Left renal pelvis (tissue), 4 donors: ENCODE measurements at places on chromosomes 11 and 22.

GRCh38 chr11:120597250-120598215, 86.0 kb downstream of the GRIK4 start:
- DNase-seq: no peak

- DNase-seq: no peak
These were observed 68.5 kb upstream of the LMO1 start for GRCh38 chr11:8332196-8332595.

- DNase-seq: no peak
These were observed 1.8 kb upstream of the DDB2 start for GRCh38 chr11:47212938-47213337.

- no peak for DNase-seq
These were observed 510.2 kb downstream of the METTL15 start for GRCh38 chr11:28618416-28618815.

GRCh38 chr11:65559535-65559934, 1.4 kb upstream of the LTBP3 start:
- DNase-seq: no peak

GRCh38 chr11:5931061-5931460, 11.0 kb upstream of the OR56A3 start:
- no peak for DNase-seq

DNA sequence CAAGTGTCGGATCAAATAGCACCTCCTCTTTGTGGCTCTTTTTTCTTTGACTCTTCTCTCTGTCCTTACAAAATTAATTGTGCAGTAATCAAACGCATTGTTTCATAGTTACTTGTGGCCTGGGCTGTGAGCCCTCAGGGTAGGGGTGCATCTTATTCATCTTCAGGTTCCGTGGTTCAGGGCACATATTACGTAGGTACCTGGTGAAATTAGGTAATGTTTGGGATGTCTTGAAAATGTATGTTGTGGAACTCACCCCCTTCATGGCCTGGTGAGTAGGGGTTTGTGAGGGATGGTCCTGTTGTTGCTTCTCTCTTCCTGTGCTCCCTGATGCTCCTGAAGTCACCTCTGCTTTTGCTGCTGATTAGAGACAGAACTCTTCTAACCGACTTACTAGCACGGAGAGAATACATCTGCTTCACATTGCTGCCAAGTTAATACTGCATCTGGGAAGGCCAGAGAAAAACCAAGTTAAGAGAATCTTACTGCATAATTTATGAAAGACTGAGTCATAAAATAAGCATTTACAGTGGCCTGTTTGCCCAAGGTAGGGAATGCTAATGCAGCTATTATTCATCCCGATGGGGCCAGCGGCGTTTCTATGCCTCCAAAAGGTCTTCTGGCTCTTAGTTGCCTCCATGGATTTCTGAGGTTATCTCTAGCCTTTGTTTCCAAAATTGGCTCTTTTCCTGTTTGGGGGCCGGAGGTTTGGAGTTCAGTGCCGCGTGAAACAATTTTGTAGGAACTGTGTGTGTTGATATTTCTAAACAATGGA, 66.9 kb downstream of the TBC1D22A start:
- no peak for DNase-seq

DNA sequence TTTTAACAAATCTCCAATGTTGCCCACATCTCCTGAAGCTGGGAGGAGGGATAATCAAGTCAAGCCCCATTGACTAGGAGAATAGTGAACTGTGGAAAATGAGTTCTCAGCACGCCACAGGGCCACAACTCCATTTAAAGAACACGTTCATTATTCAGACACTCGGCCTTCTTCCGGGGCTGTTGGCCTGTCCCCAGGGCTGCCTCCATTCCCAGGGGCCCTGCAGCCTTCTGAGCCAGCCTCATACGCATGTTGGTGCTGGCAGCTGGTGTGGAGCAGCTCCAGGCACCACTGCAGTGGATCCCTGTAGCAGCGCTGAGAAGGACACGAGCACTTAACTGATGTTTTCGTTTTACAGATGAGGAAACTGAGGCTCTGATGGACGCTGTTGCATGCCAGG, 87.5 kb upstream of the RCN1 start:
- DNase-seq: no peak

DNA sequence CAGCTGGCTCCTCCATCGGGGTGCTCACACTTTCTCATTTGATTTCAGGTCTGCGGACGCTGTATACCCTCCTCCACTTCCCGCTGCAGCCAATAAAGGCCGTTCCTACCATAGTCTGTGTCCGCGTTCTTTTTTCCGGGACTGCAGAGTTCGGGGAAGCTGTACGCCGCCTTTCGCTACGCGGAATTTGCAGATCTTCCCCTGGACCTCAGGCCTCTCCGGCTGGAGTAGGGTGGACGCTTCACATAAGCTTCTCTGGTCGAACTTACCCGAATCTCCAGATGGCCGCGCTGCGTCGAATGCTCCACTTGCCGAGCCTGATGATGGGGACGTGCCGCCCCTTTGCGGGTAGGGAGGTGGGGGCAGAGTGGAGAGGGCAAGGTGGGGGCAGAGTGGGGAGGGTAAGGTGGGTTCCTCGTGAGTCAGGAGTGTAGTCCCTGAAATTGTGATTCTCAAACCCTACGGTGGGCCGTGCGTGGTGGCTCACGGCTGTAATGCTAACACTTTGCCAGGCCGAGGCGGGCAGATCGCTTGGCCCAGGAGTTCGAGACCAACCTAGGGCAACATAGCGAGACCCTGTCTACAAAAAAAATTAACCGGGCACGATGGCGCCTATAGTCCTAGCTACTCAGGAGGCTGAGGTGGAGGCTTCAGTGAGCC, 617 bp downstream of the CSKMT start:
- DNase-seq: no peak

DNA sequence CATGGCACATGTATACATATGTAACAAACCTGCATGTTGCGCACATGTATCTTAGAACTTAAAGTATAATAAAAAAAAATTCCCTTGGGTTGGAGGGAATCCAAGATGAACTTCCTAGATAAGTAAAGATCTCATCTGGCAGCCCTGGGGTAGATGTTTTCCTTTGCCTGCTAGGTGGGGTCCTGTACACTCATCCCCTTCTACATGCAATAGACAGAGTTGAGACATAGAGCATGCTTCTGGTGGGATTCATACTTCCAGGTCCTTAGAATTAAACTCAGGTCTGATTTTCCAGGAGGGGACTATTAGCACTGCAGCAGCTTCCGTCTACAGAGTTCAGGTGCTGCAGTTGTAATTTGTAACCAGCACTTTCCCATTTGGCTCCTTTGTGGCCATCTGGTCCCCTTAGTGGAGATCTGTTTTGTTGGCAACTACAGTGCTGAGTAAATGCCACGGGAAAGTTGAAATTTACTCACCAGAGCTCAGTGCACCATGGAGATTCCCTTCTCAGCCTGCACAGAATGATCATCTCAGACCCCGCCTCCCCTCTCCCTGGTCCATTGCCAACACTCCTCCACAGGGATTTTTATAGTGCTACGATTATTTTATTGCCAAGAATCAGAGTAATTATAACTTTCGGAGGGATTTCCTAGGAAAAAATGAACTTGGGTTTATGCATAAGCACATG, 220.1 kb upstream of the E2F8 start:
- DNase-seq: no peak

GRCh38 chr11:9285850-9286587, 20.9 kb upstream of the DENND5A start:
- DNase-seq: no peak

GRCh38 chr11:95232666-95233065, 1.7 kb upstream of the SESN3 start:
- DNase-seq: no peak

DNA sequence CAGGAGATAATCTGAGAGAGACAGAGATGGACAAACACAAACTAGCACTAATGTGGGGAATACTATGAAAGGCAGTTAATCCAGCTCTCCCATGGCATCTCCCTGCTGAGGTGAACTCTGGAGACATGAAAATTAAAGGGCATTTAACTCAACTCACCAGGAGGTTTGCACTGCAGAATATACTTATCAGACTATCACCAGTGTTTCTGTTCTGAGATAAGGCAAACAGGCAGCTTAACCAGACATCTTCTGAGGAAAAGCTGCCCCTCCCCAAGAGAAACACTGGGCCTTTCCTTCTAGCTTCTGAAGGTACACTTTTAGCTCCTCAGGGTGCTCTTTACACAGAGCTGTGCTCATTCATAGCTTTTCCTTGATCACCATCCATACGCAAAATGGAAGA, 85.5 kb downstream of the AMBRA1 start:
- no peak for DNase-seq

GRCh38 chr11:75159151-75159953, 8.4 kb downstream of the SLCO2B1 start:
- no peak for DNase-seq
